ENCODE measurements at places on chromosomes 6 and 20.

GRCh38 chr20:35014537-35014936 lies 58.9 kb downstream of the MYH7B start:
- no peak for DNase-seq

DNA sequence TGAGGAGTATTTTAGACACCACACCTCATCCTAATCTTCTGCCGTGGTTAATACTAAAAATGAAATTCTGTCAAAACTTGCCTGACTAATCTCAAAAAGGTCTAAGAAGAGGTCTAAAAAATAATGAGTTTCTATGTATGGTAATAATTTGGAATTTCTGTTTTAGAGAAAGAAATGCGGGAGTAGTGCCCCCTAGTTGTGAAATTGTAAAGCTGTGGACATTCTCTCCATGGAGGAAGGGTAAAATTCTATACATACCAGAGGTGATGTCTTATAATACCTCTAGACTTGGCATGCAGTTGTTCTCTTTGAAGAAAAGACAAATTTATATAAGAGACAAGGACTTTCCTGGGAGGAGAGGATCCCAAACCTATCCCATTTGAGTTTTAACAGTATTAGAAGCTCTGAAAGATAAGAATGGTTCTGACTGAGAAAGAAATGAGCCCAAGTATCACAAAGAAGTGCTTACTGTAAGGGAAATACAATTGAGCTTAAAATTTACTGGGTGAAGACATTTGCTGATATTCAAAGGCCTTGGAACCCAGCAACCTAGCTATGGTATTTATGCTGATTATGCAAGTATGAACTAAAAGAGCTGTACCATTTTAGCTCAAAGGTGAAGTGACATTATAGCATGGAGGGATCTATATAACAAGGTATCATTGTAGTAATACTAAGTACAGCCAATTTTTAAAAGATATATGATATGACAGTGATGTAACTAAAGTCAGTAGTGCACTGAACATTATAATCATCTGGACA lies 5.1 kb upstream of the EPHA7 start:
- no peak for DNase-seq

DNA sequence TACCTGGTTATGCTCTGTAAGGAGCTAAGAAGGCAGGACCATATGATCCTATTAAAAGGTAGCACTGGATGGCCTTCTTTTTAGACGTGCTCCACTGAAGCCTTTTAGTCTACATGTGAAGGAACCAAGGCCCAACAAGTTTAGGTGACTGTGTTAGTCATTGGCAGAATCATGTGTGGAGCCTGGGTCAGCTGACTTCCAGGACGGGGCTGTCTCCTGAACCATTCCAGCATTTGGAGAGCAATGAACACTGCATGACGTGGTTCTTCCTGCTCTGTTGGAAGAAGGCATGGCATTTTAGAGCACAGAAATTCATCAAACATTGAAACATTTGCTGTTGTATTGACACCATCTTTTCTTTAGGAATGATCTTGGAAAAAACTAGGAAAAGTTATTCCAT lies 87.8 kb upstream of the TIAM2 start:
- no peak for DNase-seq

DNA sequence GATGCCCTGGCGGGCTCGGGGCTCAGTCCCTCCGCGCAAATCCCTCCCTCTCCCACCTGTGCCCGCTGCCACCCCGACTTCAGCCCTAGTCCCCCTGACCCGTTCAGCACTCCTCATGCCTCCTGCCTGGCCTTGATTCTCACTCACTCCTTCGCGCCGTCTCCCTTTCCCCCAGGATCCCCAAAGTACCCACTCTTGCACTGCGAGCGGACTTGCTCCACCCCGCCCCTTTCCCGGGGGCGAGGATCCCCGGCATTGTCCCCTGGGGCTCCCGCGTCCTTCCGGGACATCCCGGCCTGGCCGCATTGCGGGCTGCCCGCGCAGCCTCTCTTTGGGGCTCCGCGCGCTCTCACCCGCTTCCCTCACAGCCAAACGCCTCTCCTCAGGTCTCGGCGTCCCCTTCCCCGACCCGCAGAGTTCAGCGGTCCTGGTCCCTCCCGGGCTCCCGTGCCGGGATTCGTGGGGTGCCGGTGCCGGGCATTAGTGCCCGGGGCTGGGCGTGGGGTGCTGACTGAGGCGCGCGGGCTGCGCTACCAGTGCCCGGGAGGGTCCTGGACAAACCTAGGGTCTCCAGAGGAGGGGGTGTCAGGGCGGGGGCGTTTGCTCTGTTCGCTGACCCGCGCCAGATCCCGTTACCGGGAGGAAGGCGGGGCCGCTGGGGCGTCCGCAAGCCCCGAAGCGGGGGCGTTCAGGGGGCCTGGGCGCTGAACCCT lies 45.5 kb upstream of the SUPT3H start:
- peak; percentile 31 for DNase-seq

GRCh38 chr6:3392930-3393835 lies 63.7 kb downstream of the SLC22A23 start:
- no peak for DNase-seq
